Activated CD8-positive, alpha-beta memory T cell treated with anti-CD3 and anti-CD28 coated beads, Interleukin-2, amount 10 ng/mL, durations not matched to agents 7 days and 5 days (primary cell): ENCODE measurements at places on chromosomes 4 and X. TPM values are rescaled to one million over a fixed set of nuclear protein-coding genes. Genes with fewer than 3 reads are reported as not detected.

DNA sequence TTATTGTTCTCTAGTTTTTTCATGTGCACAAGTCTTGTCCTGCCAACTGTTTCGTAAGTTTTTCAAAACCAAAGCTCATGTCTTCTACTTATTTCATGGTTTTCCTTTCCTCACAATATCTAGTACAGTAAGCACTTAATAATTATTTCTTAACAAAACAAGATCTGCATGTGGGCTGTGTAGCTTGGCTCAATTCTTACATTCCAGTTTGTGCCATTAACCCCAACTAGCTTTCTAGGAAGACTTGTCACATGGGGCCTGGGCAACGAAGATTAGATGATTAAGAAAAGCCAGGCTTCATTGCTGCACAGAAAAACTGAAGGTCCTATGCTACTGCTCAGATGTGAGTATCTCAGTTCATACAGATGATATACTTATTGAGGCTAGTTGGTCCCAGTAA, 155.3 kb upstream of the TEX13A start:
- H3K27me3 ChIP-seq: no peaks in the 10 kb centered on the region
- no peak for DNase-seq
- no peak overlapping the region for H3K4me3 ChIP-seq
- H3K4me1 ChIP-seq: no peaks in the 10 kb centered on the region
- H3K27ac ChIP-seq: no peak overlapping the region

CT45A5 gene
- not detected for total RNA-seq

GRCh38 chrX:38880296-38880854, 79.1 kb downstream of the MID1IP1 start:
- no peaks in the 10 kb centered on the region for H3K27me3 ChIP-seq
- no peak for DNase-seq
- H3K27ac ChIP-seq: no peak overlapping the region
- H3K36me3 ChIP-seq: peaks cover 1% of the 10 kb centered on the region

DNA sequence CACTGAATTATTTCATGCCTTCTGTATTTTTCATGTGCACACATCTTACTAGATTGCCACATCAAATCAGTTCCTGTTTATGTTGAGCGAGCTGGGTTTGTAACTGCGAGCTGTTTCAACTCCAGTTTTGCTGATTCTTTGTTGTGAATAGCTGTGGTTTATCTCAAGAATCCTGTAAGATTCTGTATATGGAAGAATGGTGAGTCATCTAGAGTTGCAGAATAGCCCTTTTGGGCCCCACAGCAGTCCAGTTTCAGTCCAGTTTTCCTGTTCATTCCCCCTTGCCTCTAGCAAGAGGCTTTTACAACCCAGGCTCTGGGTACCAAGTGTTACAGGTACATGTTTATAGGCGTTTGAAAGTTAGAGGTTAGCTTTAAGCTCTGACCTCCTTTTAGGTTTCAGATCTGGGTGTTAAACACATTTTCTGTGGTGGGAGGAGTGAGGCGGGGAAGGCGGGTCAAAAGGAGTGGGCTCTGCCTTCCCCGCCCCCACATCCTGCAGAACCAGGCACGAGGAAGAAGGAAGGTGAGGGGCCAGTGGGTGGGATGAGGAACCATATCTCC, 32.7 kb downstream of the TBC1D14 start:
- peak overlapping the region; percentile 86 for H3K27ac ChIP-seq
- H3K27me3 ChIP-seq: no peaks in the 10 kb centered on the region
- DNase-seq: peak; percentile 71
- peak overlapping the region; percentile 51 for H3K4me3 ChIP-seq
- H3K4me1 ChIP-seq: peaks cover 56% of the 10 kb centered on the region

- no peaks in the 10 kb centered on the region for H3K4me1 ChIP-seq
- H3K27me3 ChIP-seq: peaks cover 25% of the 10 kb centered on the region
- no peak overlapping the region for H3K27ac ChIP-seq
- no peak overlapping the region for H3K4me3 ChIP-seq
These were observed 90.0 kb upstream of the EXOC1L start for GRCh38 chr4:55729351-55730279.

FDCSP gene
- not detected for total RNA-seq

- H3K36me3 ChIP-seq: no peaks in the 10 kb centered on the region
- DNase-seq: no peak
- no peak overlapping the region for H3K4me3 ChIP-seq
- no peak overlapping the region for H3K27ac ChIP-seq
- no peaks in the 10 kb centered on the region for H3K27me3 ChIP-seq
These were observed 694.5 kb upstream of the SLIT2 start for GRCh38 chr4:19557161-19557560.

APLN gene
- total RNA-seq: 0.15 TPM

RHOXF2B gene
- total RNA-seq: not detected

WAS gene
- total RNA-seq: 161 TPM

- no peak overlapping the region for H3K4me3 ChIP-seq
- H3K27me3 ChIP-seq: no peaks in the 10 kb centered on the region
- H3K27ac ChIP-seq: no peak overlapping the region
- no peaks in the 10 kb centered on the region for H3K36me3 ChIP-seq
These were observed 482.3 kb downstream of the TRAM1L1 start for GRCh38 chr4:116603096-116603495.

NLGN3 gene
- total RNA-seq: 0.87 TPM

DNA sequence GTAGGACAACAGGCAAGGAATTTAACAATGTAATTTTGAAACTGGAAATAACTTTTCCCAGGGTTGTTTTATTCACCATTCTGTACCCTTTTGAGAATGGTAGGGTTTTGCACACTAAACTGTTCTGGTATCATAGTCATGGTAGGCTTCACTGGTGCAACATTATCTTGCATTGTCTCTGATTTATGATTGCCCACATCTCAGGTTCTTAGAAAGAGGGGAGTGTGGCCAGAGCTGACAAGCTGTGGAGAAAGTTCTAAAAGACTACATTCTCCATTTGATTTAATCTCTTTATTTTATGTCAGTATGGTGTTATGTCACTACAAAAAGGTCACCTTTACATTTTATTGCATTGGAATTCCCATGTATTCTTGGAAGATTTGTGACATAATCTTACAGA, 447.3 kb downstream of the GRIA2 start:
- DNase-seq: no peak
- no peaks in the 10 kb centered on the region for H3K36me3 ChIP-seq
- H3K27ac ChIP-seq: no peak overlapping the region

GRCh38 chr4:78720204-78720603, 55.9 kb upstream of the BMP2K start:
- no peaks in the 10 kb centered on the region for H3K27me3 ChIP-seq
- no peaks in the 10 kb centered on the region for H3K36me3 ChIP-seq
- H3K4me1 ChIP-seq: peaks cover 21% of the 10 kb centered on the region
- no peak for DNase-seq

SMAD1 gene
- total RNA-seq: 1.9 TPM

GRCh38 chr4:55955710-55956109, 7.0 kb downstream of the CEP135 start:
- no peaks in the 10 kb centered on the region for H3K27me3 ChIP-seq
- no peak overlapping the region for H3K4me3 ChIP-seq
- peaks cover 7% of the 10 kb centered on the region for H3K4me1 ChIP-seq

PAK3 gene
- total RNA-seq: 0.26 TPM

- H3K36me3 ChIP-seq: no peaks in the 10 kb centered on the region
- no peak overlapping the region for H3K27ac ChIP-seq
- H3K4me1 ChIP-seq: no peaks in the 10 kb centered on the region
- no peak overlapping the region for H3K4me3 ChIP-seq
- H3K27me3 ChIP-seq: no peaks in the 10 kb centered on the region
These were observed 26.0 kb downstream of the BEND2 start for GRCh38 chrX:18194688-18195087.

CT45A3 gene
- total RNA-seq: not detected

EFNB1 gene
- 4.3 TPM for total RNA-seq

TBC1D9 gene
- 0.14 TPM for total RNA-seq

DNA sequence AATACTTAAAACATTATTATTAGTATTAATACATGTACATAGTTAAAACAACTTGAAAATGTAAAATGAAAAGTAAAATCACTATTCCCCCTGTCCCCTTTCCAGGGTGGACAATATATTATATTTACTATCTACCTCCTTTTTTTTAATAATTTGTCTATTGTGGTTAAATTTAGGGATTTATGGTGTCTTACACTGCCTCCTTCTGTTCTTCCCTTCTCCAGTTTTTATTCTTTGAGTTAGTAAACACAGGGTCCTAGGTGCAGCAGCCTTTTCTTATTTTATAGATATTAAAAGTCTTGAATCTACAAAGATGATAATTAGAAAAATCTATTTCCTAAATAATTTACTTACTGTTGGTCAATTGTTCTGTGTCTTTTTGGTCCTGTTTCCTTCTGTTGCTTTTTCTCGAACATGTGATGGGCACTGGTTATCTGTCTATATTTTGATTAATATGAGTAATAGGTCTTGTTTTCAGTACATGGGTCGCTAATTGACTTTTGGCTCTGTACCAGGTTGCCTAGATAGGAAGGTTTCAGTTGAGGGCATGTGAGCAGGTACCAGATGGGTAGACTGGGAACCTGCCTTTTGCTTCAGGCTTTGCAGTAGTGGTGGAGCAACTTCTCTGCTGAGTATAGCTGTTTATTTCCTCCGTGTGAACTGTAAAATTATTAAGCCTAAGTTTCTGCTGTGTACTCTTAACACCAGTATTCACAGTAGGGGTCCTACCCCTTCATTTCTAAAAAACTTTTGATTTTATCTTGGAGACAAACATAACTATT, 1.1 kb downstream of the NUDT9 start:
- no peaks in the 10 kb centered on the region for H3K27me3 ChIP-seq
- H3K36me3 ChIP-seq: no peaks in the 10 kb centered on the region
- H3K4me1 ChIP-seq: peaks cover 24% of the 10 kb centered on the region
- DNase-seq: no peak

DNA sequence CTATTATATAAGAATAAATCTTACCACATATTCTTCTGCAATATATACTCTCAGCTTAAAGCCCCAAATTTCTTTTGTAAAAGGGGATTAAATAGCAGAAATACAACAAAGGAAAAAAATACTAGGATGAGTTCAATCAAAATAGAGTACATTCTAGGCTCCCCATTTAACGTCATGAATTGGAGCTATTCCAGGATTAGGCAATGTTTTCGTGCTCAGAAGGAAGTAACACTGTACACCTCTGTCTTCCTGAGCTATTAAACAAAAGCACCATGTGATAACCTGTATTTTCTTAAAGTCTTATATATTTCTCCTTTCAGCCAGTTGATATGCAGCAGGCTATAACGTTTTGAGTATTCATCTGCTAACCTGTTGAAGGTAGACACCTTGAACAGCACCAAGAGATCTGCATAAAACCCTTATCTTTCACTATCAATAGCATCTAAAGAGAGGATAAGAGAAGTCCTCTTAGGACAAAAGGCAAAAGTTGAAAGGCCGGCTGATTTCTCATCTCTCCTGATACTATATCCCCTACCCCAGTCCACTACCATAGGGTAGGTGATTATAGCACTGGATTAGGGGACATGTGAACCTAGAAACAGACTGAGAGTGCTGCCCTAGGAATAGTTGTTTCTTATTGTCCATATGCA, 31.5 kb downstream of the TEC start:
- H3K27me3 ChIP-seq: no peaks in the 10 kb centered on the region
- no peak for DNase-seq
- peaks cover 3% of the 10 kb centered on the region for H3K36me3 ChIP-seq
- H3K4me1 ChIP-seq: peaks cover 4% of the 10 kb centered on the region
- no peak overlapping the region for H3K4me3 ChIP-seq
- H3K27ac ChIP-seq: no peak overlapping the region

- H3K36me3 ChIP-seq: no peaks in the 10 kb centered on the region
- no peak for DNase-seq
- H3K4me3 ChIP-seq: no peak within 1 kb of the TSS
- H3K27me3 ChIP-seq: peaks cover 37% of the 10 kb centered on the region
These were observed at the start of gene KDR for GRCh38 chr4:55125087-55125721. TSS of gene KDR (minus strand) at chr4:55125595. CDS start at chr4:55125293, 302 bp downstream.

DNA sequence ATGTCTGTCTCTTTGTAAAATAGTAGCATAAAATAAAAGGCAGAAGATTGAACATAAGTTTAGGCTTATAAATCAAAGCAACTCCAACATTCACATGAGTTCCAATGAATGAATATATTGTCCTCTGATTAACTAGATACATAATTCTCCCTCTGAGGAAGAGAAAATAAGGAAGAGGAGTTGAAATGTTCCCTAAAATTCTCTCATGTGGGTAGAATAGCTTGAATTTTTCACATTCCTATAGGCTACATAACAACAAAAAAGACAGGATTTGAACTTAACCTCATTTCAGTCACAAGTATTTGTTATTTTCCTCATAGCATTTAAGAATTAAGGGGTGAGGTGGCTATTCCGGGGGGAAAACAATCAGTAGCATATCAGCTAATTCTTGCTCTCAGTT, 462.4 kb upstream of the NDST4 start:
- H3K27ac ChIP-seq: no peak overlapping the region
- no peak for DNase-seq
- no peaks in the 10 kb centered on the region for H3K4me1 ChIP-seq
- no peaks in the 10 kb centered on the region for H3K27me3 ChIP-seq

- H3K4me3 ChIP-seq: no peak overlapping the region
- H3K36me3 ChIP-seq: peaks cover 42% of the 10 kb centered on the region
- DNase-seq: no peak
- H3K27ac ChIP-seq: no peak overlapping the region
These were observed 90.3 kb downstream of the JAKMIP1 start for GRCh38 chr4:6109842-6110560.

GRCh38 chr4:53601251-53601764, 10.0 kb upstream of the LNX1 start:
- no peak for DNase-seq
- H3K4me3 ChIP-seq: no peak overlapping the region
- H3K27ac ChIP-seq: no peak overlapping the region
- no peaks in the 10 kb centered on the region for H3K4me1 ChIP-seq
- H3K27me3 ChIP-seq: no peaks in the 10 kb centered on the region
- H3K36me3 ChIP-seq: no peaks in the 10 kb centered on the region

GLRB gene
- total RNA-seq: not detected

DNA sequence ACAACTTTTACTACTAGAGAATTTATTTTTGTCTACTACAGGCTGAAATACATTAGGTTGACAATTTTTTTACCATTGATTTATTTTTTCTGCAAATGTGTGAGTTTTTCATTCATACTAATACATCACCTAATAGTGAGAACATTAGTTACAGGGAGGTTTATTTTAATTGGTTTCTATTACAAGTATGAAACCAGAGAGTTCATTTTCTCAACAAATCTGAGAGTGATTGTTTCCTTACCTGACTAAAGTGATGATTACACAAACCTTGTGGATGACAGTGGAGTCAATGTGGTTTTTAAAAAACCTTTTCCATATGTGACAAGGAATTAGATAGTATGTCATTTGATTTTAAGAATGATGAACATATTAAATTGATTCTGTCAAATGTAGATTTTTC, 227.4 kb downstream of the PALLD start:
- H3K27me3 ChIP-seq: peaks cover 15% of the 10 kb centered on the region
- no peaks in the 10 kb centered on the region for H3K36me3 ChIP-seq
- H3K4me3 ChIP-seq: no peak overlapping the region
- H3K4me1 ChIP-seq: peaks cover 13% of the 10 kb centered on the region

THOC2 gene
- 74.6 TPM for total RNA-seq

- H3K27me3 ChIP-seq: peaks cover 4% of the 10 kb centered on the region
- no peak overlapping the region for H3K4me3 ChIP-seq
- no peaks in the 10 kb centered on the region for H3K4me1 ChIP-seq
These were observed 207.9 kb upstream of the FAM241A start for GRCh38 chr4:111937368-111937767.

- no peak overlapping the region for H3K4me3 ChIP-seq
- no peaks in the 10 kb centered on the region for H3K4me1 ChIP-seq
- H3K27ac ChIP-seq: no peak overlapping the region
- peaks cover 4% of the 10 kb centered on the region for H3K27me3 ChIP-seq
- DNase-seq: no peak
These were observed 24.6 kb downstream of the GPC4 start for GRCh38 chrX:133390676-133391075.
